Cerebellar nuclear complex (tissue), 1 donor: ENCODE measurements at places on chromosomes 16 and 17.
A peak's percentile ranks its signal among the peaks of the same experiment; 100 is the strongest.

- no peak for DNase-seq
Observed at GRCh38 chr17:59695945-59696681, 11.1 kb downstream of the PTRH2 start.

DNA sequence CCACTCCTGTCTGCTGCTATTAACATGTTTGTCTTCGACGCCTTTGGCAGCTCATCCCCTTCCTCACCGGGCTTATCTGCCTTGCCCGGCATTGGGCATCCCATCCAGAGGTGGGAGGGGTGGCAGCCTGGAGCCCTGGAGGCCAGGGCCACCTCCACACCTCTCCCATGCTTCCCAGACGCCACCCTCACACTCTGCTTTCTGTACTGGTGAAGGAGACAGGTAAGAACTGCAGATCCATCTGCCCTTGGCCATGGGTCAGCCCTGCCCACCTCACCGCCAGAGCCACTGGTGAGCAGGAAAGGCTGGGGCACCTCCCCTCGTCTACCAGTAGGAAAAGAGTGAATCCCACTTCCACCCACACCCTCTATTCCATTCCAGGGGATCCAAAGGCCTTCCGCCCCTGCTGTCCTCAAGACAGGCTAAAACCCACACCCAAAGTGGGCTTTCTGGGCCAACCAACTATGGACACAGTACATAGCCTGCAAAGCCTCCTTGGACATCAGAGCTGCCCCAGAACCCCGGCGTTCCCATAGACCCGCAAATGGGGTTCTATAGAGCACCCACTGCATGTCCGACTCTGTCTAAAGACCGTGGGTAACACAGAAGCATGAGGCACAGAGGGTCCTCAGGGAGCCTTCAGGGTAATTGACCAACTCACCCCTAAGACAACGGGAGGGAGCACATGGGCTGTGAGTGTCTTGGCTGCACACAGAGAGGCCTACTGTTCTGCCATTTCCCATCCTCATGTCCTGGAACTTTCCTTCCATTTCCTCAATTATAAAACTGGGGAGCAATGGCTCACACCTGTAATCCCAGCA lies 23.4 kb upstream of the RBFOX3 start:
- DNase-seq: no peak

- peak; percentile 97 for DNase-seq
Observed at GRCh38 chr17:44775136-44775837, 16.5 kb downstream of the ADAM11 start.

DNA sequence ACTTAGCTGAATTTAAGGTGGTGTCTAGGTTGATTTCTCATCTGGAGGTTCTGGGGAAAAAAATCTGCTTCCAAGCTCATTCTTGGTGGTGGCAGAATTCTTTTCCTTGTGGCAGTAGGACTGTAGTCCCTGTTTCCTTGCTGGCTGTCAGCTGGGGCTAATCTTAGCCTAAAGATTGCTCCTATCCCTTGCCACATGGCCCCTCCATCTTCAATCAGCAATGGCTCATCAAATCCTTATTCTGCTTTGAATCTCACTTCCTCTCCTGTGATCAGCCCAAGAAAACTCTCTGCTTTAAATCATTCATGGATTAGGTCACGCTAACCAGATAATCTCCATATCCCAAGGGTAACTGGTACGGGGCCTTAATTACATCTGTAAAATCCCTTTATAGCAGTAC lies 6.6 kb downstream of the FAM20A start:
- no peak for DNase-seq

DNA sequence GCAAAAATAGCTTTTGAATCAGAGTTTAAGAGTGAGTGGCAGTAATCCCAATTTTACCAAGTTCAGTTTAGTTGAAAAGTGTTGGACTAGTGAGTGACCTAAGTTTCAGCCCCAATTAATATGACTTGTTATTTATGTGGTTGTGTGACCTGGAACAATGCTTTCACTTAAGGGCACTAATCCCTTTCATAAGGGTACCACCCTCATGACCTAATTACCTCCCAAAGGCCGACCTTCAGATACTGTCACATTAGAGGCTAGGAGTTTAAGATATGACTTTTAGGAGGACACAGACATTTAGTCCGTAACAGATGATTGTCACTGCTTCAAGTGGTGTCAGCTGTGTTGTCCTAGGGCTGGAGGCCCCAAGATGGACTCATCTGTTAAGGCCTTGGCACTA lies 190.0 kb downstream of the IRX3 start:
- no peak for DNase-seq

DNA sequence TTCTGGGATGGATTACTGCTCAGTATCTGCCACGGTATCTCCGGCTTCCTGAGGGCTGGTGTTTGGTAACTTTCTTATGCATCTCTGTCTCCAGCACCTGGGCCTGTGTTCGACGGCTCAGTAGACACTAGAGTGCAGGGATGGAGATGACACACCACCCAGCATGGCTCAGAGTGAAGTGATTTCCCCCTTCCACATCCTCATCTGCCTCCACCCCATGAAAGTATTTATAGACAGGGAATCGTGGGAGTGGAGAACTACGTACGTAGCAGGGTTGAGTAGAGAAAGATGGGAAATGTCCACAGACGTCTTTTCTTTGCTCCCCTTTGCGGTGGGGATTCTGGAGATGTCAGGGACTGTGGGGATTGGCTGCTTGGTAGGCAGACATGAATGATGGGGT lies 11.8 kb upstream of the SLC25A19 start:
- DNase-seq: no peak

DNA sequence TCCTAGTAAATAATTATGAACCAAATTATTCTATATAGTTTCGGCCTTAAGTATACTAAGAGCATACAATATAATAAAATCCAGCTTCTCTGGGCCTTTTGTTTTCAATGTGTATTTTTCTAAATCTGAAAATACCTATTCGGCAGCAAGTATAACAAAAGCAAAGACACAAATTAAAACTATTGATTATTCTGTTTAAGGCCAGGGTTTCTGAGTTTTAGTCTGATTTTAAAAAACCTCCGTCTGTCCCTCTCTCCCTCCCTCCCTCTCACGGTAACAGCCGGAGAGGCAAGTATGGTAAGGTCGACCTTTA lies 1.5 kb downstream of the TOB1 start:
- no peak for DNase-seq

GRCh38 chr16:624526-625070 lies 6.2 kb upstream of the WFIKKN1 start:
- DNase-seq: no peak

DNA sequence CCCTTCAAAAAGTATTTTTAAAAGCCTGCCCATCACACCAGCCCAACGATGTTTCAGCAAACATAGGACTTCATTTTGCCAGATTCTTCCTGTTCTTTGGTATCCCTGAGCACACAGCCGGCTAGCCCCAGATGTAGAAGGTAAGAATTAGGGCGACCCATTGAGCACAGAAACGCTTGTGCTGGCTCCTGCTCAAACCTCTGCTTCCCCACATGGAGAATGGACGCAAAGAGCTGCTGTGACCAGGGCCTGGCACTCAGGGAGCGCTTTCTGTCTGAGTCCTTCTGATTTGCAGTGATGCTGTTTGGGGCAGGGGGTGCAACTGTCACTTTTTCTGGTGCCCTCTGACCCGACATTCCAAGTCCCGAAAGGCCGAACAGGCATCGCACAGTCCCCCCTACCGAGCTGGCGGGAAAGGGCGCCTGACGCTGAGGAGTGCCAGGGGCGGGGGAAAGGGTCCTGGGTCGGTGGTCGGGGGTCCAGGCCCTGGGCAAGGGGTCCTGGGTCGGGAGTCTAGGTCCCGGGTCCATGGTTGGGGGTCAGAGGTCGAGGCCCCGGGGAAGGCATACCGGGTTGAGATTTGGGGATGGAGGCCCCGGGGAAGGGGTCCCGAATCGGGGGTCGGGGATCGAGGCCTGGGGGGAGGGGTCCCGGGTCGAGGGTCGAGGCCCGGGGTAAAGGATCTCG lies 930 bp downstream of the CHMP1A start:
- no peak for DNase-seq

DNA sequence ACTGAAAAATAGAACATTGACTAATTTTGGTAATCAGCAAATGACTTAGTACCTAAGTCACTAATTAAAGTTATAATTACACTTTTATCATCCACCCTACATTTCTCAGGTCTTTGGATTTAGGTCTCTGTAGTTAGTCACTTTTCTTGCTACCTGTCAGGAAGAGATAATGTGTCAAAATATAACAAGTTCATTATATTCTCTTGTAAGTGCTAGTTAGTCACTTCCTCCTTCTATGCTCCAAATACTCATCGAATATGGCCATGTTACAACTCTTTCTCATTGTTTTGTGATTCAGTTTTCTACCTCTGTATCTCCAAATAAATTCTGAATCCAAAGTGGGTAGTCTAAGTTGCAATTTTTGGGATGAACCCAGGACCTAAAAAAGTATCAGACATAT lies 163.5 kb upstream of the KIF2B start:
- DNase-seq: no peak
